ENCODE measurements at places on chromosomes 3 and 15. TPM values are rescaled to one million over a fixed set of nuclear protein-coding genes. Genes with fewer than 3 reads are reported as not detected.

HAPLN3 gene
- 6.9 TPM for total RNA-seq

HLTF gene
- total RNA-seq = 91.9 TPM

ZDHHC19 gene
- not detected for total RNA-seq

FGD5 gene
- total RNA-seq = 0.85 TPM

LRRN1 gene
- under 0.01 TPM for total RNA-seq

SCG5 gene
- 54.4 TPM for total RNA-seq

HTR3E gene
- not detected for total RNA-seq

CHMP2B gene
- 25.1 TPM for total RNA-seq

GABRA5 gene
- total RNA-seq = 0.28 TPM

NR2E3 gene
- total RNA-seq = 0.38 TPM

FHIT gene
- total RNA-seq = 1.7 TPM

GOLGA8T gene
- 0.28 TPM for total RNA-seq
